ENCODE measurements at places on chromosomes 16 and 17.

GRCh38 chr16:68097088-68097487, 11.9 kb downstream of the NFATC3 start:
- no peak for DNase-seq

GRCh38 chr17:78458736-78459335, 80.4 kb downstream of the PGS1 start:
- no peak for DNase-seq

DNA sequence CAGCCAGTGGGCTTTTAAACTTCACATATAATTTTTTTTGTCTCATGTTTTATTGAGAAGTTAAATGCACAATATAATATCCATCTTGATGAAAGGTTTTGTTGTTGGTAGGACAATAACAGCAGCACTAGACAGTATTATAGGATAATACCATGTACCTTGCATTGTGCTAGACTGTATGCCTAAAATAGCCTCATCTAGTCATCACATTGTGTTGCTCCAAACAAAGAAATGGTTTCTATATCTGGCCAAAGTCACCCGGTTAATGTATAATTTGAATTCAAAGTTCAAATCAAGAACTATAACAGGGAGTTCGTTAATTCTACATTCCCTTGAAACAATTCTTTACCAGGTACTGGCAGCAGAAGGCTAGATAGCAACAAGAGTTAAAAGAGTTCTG, 104.9 kb downstream of the KCNJ2 start:
- DNase-seq, result no peak

GRCh38 chr16:9016824-9017223, 53.1 kb upstream of the USP7 start:
- DNase-seq, result no peak

- DNase-seq, result no peak
These were observed 47.5 kb downstream of the USP22 start for GRCh38 chr17:20995164-20995872.

- DNase-seq, result no peak
These were observed 167.7 kb downstream of the IRX3 start for GRCh38 chr16:54118846-54119245.

GRCh38 chr17:61414141-61414935, 14.7 kb downstream of the TBX2 start:
- no peak for DNase-seq

DNA sequence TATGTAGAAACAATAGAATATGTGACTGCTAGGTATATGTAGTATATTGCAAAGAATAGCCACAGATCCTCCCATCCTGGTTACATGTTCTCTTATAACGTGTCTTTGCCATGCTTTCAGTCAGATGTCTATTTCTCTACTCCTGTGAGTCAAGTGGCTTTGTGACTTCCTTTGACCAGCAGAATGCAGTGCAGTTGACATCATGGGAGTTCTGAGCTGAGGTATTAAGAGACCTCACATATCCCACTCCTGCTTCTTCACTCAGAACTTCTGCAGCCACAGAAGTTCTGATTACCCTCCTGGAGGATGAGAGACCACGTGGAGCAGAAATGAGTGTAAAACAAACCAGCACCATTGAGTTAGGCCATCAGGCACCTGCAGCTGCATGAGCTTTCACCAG, 222.5 kb downstream of the PRKCA start:
- DNase-seq, result no peak

DNA sequence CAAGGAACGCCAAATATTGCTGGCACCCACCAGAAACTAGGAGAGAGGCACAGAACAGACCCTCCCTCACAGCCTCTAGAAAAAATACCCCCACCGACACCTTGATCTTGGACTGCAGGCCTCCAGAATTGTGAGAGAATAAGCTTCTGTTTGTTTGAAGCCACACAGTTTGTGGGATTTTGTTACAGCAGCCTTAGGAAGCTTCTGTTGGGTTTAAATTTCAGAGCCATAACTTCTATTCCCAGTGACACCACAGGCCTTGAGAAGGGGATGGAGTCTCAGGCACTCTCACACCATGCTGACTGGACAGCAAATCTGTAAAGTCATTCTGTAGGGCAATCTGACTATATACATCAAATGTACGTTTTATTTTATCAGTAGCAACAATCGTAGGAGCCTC, 38.6 kb downstream of the RNF112 start:
- no peak for DNase-seq

DNA sequence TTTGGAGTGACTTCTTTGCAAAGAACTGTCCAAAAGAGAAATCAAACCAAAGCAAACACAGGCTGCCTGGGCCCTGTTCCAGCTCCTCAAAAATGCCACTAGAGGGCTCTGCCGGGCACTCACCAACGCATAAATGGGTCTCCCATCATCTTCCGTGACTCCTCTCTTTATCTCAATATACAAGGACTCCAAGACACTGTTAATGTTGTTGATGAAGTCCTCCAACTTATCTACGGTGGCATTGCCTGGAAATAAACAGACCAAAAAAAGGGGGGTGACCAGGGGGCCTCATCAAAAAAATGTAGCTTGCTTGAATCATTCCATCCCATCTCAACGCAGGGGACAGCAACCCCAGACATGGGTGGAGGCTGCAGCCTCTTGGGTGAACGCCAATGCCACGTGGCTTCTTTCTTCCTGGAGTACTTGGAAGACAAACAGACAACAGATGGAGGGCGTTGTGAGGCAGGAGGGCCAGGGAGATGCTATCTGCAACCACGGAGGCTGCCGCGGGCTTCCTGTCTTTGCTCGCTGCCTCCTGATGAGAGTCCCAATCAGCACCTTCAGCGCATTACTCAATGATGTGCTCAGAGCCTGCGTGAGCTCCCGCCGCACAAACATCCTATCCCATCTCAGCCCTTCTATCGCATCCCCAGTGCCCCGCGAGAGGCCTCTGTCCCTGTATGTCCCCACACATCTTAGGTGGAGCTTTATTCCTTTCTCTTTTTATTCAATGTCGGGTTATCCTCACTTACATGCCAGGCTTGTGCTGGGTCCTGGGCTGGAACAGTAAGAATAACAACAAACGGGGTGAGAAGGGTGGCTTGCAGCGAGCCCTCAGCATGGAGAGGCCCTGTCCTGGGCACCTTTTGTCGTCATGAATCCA, 32.0 kb downstream of the KDM8 start:
- DNase-seq, result peak; percentile 78

DNA sequence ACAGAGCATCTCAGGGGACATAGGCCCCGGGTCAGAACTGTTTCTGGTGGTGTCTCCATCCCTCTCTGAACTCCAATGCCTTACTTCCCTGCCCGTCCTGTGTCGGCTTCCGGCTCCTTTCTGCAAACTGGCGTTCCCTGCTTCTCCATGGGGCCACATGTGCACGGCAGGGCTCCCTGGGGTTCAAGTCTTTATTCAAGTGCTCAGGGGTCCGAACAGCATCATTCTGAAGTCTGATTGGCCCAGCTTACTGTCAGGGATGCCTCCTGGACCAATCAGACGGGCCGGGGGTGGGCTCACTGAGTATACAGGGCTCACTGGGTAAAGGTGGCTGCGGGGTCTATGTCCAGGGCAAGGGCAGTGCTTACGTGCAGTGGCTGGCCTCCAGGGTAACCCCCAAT, 17.1 kb downstream of the C16orf82 start:
- DNase-seq, result no peak

DNA sequence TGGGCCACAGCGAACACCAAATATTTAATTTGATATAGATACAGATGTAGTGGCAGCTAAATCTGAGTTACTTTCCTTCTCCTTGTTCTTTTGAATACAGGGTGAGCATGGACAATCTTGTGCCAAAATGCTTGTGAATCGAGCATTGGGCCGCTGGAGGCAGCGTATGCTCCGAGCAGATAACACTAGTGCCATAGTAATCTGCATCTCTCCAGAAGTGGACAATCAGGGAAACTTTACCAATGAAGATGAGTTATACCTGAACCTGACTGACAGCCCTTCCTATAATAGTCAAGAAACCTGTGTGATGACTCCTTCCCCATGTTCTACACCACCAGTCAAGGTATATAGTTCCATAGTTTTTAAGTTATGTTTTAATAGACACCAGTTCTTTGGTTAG, 21.2 kb upstream of the BCAS3 start:
- no peak for DNase-seq

DNA sequence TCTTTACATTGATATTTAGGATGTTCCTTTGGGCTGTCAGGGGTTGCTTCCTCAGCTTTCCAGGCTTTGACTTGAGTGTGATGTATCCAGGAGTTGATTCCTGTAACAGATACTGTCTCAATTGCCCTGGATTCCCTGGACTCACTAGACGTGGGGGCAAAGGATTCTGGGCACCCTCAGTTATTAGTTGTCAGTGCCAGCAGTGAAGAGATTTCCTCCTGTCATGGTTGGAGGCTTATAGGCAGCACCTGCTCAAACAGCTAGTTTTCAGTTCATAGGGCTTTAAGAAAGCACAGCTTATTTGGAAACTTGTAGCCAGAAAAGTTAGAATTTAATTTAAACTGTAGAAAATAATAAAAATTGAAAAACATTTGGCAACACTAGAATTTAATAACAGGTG, 9.5 kb upstream of the B4GALNT2 start:
- DNase-seq, result no peak

DNA sequence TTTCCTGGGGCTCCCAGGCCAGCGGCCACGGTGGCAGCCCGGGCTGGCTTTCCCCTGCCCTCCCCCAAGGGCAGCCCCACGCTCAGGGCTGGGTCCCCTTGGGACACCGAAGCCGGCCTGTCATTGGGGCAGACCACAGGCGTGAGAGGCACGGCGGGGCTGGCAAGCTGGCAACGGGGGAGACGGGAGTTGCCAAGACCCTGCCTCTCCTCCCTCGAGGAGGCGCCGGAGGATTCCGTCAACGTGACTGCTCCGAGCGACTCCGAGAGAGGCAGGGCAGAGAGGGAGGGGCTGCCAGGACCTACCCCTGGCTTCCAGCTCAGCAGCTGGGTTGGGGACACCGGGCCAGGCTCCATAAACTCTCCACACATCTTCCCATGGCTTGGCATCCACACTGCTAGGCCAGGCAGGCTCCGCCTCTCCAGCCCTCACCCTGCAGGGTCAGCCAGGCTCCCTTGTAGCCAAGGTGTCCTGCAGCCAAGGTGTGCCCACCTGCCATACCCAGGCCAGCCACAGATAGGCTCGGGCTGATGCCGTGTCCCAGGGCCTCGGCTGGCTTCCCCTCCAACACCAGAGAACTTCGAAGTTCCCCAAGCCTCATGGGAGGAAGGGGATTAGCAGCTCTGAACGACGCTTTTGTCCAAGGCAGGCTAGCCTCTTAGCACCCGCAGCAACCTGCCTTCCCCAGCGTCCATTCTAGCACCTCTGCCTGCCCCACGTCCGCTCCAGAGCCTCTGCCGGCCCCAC, 25.5 kb downstream of the TIMM22 start:
- DNase-seq, result no peak

- no peak for DNase-seq
These were observed 74.0 kb downstream of the N4BP1 start for GRCh38 chr16:48535831-48536613.

GRCh38 chr16:24667244-24667764, 62.1 kb upstream of the TNRC6A start:
- no peak for DNase-seq

DNA sequence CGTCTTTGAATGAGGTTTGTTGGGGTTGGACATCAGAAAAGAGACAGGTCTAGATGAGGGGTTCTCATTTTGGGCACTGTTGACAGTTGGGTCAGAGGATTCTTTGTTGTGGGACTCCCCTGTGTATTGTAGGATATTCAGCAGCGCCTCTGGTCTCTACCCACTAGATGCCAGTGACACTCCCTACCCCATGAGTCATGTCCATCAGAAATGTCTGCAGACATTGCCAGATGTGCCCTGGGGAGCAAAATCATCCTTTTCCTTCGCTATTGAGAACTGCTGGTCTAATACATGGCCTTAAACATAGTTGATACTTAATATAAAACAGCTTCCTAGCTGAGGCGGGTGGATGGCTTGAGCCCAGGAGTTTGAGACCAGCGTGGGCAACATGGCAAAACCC, 3.1 kb downstream of the ABAT start:
- no peak for DNase-seq

DNA sequence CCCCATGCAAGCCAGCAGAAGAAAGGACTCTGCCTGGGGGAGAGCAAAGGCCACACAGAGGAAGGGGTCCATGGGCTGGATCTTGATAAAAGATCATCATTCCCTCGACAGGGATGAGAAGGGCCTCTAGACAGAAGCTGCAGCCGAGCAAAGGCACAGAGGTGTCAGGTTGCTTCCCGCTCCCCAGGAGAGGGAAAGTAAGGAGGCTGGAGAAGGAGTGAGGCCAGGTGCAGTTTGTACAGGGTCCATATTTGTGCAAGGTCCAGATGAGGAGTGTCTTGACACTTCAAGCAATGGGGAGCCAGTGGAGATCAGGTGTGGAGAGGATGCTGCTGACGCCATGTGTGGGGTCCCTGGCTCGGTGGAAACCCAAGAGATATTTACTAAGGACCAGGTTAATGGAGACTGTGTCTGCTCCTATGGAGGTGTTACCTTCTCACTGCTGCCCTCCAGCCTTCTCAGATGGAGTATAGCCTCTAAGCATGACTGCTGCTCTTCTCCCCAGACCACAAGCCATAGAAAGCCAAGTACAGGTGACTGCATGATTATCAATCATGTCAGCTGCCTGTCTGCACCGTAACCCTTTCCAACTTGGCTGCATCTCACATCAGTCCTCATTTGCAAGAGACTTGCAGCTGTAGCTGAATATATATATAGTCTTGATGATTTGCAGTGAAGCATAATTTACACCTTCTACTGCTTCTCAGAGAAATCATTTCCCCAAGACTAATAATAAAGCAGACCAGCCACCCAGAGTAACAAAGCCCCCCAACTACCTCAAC, 21.1 kb downstream of the GAS7 start:
- DNase-seq, result no peak
